ENCODE measurements at places on chromosomes 16 and 17.

GRCh38 chr16:47888142-47888541 lies 267.7 kb downstream of the ABCC12 start:
- DNase-seq, result no peak

DNA sequence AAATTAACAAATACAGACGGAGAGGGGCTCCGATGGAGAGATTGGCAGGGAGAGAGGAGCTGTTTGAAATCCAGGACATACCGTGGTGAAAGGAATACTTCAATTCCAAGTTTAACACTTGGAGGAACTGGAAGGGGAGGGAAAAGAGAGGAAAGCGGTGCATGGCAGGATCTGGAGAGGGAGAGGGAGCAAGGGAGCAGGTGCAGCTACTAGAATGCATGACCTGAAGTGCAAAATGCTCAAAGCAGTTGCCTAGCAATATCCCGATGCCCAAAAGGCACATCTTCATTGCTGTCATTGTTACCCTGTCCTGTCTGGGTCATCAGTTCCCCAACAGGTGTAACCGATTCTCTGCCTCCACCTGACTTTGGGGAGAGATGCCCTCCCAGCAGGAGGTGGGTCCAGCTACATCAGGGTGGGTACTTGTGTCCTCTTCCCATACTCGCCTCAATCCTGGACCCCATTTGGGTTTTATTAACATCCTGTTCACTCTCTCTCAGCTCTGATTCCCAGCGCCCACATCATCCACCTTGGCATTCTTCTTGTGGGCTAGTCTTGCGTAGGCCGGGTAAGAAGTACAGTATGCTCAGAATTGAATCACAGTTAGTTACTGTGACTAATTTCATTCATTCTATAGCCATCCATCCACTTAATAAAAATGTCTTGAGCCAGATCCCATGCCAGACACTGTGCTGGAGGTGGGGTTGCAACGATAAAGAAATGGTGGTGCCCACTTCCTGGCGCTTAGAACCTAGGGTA lies 37.4 kb upstream of the EMP2 start:
- DNase-seq, result no peak

DNA sequence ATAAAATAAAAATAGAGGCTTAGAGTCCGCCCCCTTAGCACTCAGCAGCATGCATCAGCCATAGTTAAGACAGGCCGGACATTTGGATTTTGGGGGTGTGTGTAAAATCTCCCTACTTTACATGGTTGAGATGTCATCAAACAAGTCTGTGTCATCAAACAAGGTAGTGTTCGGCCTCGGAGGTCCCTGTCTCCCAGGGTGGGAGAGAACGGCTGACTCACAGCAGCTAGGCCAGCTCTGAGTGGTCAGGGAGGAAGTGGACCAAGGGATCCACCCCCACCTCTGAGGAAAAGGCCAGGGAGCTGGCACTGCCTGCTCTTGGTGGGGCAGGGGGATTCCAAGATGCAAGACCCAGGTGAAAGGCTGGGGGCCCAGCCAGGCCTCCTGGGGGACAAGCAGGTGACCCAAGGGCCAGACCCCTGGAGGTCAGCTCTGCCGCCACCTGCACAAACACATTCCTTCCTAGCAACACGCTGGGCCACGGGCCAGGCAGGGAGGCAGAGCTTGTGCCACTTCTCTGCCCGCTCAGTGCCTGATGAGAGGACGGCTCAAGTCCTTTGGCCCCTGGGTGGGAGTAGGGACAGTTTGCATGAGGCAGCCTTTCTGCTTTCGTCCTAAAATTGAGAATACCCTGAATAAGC lies 28.5 kb downstream of the KIFC3 start:
- DNase-seq, result no peak

GRCh38 chr17:76500074-76500746 lies 1.0 kb downstream of the RHBDF2 start:
- DNase-seq, result no peak

- DNase-seq, result no peak
Measured at GRCh38 chr16:84555418-84556196, 51.1 kb upstream of the MEAK7 start.

GRCh38 chr16:4477966-4478365 lies 1.8 kb downstream of the HMOX2 start:
- DNase-seq, result no peak

DNA sequence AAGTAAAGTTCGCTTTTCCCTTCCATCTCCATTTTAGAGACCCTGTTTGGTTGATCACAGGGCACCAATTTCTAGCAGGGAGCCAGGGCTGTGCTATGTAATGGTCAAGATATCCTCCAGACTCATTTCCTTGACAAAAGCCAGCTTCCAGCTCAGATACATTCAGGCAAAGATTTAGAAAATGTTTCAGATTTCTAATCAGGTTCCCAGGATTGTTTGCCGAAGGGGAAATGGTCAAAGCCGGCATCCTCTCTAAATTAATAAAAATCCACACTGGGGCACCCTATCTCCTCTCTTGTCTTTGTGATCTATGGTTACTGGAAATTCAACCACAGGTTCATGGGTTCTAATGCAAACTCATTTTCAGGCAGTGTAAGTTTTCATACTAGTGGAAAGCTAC lies 686.8 kb upstream of the KIF2B start:
- no peak for DNase-seq

DNA sequence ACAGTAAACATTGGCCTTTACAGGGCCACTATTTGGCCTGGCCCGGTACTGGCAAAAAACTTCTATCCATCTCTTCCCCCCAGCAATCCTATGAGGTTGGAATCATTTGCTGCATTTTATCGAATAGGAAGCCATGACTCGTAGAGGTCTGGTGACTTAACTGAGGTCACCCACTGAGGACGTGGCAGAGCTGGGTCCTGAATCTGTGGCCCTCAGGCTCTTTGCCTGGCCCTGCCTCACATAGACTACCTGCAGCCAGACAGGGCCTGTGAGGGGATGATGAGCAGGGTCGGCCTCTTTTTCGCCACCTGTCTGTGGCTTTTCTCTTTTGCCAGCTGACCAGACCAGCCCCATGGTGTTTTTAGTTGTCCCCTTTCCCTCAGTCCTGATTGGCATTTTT lies 1.9 kb downstream of the PPP4C start:
- DNase-seq, result no peak

GRCh38 chr17:15180121-15180561 lies 85.0 kb downstream of the PMP22 start:
- no peak for DNase-seq

DNA sequence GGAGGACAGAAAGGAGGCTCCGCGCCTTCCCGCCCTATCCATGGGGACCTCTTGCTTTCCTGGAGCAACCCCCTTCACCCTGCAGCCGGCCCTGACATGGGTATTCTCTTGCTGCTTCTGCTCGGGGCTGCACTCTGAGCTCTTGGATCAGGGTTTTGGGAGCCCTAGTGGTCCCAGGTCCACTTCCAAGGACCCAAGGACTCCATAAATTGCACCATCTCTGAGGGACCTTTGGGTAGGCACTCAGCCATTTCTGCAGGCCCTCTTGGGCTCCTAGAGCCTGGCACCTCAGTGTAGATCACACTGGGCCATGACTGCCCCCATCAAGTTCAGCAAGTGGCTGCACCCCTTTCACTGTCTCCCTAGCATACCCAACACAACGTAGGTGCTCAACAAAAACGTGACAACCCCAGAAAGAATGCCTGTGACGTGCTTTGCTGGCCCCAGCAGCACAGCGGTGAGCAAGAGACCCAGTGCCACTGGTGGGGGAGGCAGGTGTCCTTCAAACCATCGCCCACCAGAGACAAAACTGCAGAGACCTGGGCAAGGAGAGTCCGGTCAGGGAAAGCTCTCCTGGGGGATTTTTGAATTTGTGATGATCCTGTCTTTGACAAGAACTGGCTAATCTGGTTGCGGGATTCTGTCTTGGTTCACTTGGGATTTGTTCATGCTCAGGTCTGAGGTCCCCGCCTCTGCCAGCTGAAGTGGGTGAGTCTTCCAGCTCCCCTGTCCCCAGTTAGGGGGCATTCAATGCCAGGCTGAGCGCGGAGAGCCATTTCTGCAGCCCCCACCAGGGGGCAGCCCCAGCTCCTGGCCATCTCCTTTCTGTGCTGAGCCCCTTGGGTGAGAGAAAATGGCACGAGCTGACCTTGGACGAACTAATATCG lies 2.5 kb upstream of the RAB11FIP4 start:
- no peak for DNase-seq

GRCh38 chr16:89119166-89119621 lies 25.5 kb downstream of the ACSF3 start:
- DNase-seq, result no peak

GRCh38 chr17:78120971-78121800 lies 7.4 kb downstream of the TMC6 start:
- DNase-seq, result no peak

DNA sequence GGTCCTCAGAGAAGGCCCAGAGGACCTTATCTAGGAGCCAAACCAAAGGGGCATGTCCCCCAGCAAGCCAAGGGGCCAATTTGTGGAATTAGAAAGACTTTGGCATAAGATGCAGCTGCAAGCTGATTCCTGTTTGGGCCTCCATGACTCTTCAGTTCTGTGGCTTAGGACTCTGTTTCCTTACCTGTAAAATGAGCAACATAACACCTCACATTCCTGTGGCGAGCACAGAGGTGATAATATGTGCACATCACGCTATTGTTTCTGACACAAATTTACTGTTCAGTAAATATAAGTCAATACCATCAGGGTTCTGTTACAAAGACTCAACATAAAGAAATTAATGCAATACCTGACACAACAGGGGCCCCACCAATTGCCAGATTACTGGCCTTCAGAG lies 57.7 kb downstream of the CDH11 start:
- DNase-seq, result no peak

- DNase-seq, result no peak
Measured at GRCh38 chr17:18008496-18009268, 30.3 kb downstream of the ATPAF2 start.

GRCh38 chr17:17815436-17816200 lies 21.2 kb downstream of the SREBF1 start:
- DNase-seq, result no peak

- DNase-seq, result no peak
Measured at GRCh38 chr16:56889206-56889605, 24.2 kb downstream of the SLC12A3 start.

GRCh38 chr16:89892635-89893034 lies 19.2 kb downstream of the TCF25 start:
- no peak for DNase-seq

DNA sequence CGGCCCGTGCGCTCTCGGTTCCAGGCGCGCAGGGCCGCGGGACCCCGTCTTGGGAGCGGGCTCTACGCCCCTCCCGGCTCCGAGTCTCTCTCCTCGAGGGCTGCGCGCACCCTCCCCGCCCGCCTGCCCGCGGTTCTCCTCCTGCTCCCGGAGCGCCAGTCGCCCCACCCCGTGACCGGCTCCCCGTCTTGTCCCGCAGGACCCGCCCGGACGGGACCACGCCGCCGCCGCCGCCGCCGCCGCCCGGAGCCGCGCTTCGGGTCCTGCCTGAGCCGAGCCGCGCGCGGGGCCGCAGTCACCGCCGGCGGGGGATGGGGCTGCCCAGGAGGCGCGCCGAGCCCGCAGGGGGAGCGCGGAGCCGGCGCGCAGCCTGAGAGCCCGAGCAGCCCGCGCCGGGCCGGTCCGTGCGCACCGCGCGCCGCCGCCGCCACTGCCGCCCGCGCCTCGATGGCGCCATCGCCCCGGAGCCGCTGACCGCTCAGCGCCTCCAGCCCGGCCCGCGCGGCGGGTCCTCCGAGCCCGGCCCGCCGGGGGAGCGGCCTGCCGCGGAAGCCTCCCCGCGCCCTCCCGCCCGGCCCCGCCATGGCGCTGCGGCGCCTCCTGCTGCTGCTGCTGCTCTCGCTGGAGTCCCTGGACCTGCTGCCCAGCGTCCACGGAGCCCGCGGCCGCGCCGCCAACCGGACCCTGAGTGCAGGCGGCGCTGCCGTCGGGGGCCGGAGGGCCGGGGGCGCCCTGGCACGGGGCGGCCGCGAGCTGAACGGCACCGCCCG lies at the start of gene SHISA6:
Gene SHISA6, plus strand, starts transcription at position 373 of the 770 bp plus-strand sequence.
- DNase-seq, result no peak

DNA sequence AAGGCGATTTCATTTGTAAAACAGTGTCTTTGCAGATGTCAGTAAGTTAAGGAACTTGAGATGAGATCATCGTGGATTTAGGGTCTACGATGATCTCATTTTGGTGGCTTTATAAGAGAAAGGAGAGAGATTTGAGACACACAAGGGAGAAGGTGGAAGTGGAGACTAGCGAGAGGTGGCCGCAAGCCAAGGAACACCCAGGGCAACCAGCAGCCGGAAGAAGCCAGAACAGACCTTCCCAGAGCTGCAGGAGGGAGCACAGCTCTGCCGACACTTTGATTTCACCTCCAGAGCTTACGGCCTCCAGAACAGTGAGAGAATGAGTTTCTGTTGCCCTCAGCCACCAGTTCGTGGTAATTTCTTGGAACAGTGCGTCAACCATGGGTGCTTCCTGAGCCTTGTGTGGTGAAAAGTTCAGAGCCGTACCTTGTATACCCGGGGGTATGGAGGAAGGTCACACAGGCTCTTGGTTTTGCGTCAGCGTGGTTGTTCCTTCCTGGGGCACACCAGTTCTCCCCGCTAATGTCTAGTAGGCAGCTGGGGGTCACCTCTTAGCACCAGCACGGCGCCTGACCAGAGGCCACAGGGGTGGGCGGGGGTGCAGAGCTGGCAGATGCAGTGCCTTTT lies 12.9 kb upstream of the SEC14L1 start:
- DNase-seq, result no peak

- DNase-seq, result no peak
Measured at GRCh38 chr16:918741-919657, 51.8 kb downstream of the LMF1 start.

- DNase-seq, result no peak
Measured at GRCh38 chr17:19443148-19443547, 32.1 kb downstream of the RNF112 start.

DNA sequence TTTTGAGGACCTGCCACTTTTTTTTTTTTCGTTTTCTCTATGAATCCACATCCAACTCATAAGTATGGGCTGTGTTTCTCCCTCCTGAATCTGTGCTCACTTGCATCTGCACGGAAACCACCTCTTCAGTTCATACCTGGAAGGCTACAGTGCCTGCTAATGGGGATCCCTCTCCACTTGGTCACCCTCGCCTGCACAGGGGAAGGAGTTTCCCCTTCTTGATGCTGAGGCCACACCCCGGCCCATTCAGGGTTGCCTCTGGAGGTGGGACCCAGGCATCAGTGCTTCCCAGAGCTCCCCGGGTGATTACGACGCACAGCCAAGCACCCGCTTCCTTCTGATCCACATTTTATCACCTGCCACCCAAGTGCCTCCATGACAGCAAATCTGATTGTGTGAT lies 85.9 kb upstream of the TBC1D3K start:
- DNase-seq, result no peak

DNA sequence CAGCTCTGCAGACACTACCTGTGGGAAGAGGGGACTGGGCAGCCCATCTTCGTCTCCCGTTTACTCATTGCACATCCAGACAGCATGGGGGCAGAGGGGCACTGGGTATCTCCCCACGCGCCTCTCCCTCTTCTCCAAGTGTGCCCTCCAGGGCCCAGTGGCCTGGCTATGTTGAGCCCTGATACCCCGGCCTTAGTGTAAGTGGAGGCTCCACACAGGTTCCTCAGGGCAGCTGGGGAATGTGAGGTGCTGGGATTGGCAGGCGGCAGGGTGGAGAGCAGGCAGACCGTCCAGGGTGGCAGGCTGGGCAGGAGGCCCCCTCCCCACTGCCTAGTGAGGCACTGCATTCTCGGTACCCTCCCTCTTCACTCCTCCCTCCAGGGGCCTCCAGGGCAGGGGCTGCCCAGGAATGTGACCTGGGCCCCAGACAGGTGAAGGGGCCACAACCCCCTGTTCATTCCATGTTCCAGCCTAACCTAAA lies 13.2 kb upstream of the NAGLU start:
- DNase-seq, result no peak

- no peak for DNase-seq
Measured at GRCh38 chr16:67451704-67452435, 20.9 kb downstream of the HSD11B2 start.

Data from astrocyte of the cerebellum (primary cell).